PC-3 (cell line): ENCODE measurements at places on chromosomes 1 and 21. TPM values are rescaled to one million over a fixed set of nuclear protein-coding genes. Genes with fewer than 3 reads are reported as not detected.

DNA sequence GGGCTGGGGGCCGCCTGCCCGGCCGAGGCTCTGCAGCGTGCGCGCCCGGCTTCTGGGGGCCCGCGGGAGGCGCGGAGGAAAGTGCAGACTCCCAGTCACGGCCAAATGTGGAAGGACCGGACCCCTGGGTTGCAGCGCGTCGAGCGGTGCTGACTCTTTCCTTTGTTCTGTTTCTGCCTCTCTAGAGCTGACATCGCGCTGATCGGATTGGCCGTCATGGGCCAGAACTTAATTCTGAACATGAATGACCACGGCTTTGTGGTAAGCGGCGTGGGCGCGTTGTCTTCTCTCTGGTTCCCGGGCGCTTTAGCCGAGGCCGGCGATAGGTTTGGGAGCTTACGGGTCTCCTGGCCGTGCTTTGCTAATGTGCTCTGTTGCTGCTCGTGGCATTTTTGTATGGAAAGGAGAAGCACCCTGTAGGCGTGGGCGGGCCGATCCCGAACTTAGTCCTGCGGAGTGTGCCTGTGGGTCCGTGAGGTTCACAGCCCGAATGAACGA is 629 bp downstream of the PGD start:
- no peak for DNase-seq

GRCh38 chr1:25802915-25803314 is 2.9 kb downstream of the SELENON start:
- DNase-seq = no peak

DNA sequence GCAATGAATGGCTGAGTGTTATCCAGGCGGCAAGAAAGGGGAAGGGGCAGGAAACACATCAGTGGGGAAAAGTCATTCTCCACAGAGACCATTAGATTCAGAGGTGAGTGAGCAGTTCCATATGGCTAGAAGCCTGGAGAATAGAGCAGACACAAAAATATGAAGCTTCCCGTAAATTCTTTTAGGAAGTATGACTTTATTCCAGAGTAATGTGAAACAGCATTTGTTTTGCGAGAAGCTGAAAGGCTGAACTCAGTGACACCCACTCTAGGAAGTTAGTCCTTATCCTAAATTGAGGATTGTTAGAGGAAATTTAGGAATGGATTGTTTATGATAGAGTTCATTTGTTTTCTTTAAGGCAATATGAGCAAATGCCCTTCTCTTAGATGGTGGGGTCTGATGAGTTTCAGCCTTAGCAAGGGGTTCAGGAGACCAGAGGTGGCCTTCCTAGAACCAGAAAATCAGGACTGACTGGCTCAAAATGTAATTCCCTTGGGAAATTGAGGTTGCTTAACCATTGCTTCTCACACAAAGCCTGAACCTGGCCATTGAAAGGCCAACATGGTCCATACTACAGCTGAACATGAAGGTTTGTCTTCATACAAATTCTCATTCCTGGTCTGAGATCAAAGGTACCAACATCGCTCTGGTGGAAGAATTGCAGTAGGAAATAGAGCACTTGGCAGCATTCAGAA is 167.5 kb downstream of the TPR start:
- DNase-seq = no peak

DNA sequence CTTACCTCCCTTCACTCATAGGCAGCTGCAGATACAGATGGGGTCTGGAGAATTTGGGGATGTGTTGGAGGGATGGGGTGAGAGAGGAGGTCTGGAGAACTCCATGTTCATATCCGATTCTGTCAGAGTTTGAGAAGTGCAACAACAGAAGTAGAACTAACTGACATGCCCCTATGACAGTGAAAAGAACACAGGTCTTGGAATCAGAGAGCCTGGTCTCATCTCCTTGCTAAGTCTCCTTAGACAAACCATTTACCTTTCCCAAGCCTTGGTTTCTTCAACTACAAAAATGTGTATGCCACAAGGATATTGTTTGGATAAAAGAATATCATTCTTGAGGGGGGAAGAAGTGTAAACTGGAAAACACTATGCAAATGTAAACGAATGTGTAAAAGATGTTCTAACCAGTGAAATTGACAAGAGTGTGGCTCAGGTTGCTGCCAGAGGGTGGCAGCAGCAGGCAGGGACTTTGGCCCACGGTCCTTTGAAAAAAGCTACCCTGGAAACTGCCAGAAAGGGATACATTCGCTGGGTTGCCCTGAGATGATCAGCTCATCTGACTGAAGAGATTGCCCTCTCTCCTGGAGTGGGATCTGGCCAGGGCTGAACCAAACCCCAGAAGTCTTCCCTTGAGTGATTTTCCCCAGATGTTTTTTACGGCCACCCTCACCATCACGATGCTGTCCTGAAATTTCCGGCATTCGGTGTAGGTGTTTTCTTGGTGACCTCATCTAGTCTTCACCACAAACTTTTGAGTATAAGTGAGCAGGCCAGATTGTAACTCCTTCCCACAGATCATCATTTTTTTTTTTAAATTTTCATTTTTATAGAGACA is 17.0 kb upstream of the CD2 start:
- DNase-seq = peak; percentile 68

DNA sequence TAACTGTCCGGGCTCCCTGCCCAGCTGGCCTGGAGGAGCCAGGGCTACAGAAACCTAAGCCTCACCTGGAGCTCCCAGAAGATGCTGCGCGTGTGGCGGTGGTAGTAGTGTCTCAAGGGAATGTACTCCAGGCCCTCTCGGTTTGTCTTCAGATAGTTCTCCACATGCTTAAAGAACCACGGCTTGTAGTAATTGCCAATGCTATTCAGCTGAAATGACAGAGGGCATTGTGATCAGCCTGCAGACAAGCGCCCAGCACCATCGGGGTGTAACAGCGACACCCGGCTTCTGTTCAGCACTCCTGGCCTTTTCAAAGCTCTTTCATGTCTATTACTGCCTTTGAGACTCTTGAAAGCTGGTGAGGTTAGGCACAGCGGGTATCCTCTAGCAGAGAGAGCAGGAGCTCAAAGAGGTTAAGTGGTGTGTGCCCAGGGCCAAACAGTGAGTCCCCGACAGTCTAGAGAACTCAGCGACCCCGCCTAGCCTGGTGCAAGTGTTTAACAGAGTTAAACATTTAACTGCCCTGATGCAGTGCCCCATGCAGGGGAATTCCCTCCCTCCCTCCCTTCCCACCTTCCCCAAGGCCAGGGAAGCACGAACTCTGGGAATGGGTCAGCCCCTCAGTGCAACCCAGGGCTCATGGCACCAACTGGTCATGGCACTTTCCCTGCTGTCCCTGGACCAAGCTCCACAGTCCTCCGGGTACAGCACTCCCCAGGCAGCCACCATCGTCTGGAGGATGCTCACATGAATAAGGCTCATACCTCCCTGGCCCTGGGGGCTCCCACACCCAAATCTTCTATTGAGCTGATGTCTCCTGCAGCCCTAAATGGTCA is 21.5 kb downstream of the DHCR24 start:
- DNase-seq = no peak

- DNase-seq = peak; percentile 49
These were observed 33.4 kb downstream of the QSOX1 start for GRCh38 chr1:180188091-180188506.

DNA sequence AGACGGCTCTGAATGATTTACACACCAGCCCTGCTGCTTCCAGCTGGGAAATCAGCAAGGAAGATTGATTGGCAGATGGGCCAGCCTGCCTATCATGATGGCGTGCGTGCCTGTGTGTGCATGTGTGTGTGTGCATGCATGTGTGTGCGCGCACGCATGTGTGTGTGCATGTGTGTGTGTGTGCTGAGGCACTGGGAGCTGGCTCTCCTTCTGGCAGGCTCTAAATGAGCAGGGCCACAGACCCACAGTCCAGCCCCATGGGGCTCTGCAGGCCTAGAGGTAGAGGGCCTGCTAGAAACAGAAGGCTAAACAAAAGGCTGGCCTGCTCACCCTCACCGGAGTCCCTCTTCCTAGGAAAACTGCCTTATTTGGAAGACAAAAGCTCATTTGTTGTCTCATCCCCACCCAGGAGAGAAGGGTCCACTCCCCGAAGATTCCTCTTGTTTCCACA is 6.0 kb downstream of the KLHDC8A start:
- no peak for DNase-seq

DNA sequence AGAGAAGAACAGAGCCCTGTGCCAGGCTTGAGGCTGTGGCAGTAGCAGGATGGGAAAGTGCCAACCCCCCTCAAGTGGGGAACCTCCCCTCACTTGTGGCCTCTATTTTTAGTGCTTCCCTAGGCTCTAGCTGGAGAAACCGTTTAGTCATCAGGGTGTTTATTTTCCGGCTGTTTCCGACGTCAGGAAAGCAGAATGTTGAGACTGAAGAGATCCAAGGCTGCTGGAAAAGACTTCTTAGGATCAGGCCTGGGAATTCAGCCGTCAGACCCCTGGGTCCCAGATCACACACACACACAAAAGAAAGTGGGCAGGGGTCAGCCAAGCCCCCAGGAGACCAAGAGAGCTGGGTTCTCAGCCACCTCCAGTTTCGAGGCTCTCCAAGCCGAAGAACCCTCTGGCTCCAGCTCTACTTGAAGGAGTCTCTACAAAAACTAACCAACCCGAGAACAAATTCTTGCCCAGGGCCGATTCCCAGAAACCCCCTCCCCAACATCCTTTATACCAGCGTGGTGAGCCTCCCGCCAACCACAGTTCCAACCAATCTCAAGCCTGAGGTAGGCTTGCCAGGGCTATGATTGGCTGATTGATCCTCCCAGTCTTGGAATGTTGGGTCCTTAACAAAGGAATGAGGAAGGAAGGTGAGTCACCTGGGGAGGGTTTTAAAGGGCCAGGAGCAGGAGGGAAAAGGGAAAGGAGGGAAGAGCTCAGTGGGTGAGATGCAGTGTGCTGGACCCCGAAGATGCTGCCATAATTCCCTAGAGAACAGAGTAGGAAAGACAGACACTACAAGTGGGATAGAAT is 2.5 kb upstream of the MEF2D start:
- DNase-seq = peak; percentile 98

The HUNK gene
- total RNA-seq = not detected in 2 replicates

The LCE1E gene
- not detected in 2 replicates for total RNA-seq
